ENCODE measurements at places on chromosomes 2 and 18.

GRCh38 chr2:47043142-47043890, 111.8 kb downstream of the STPG4 start:
- no peak for DNase-seq

GRCh38 chr2:68603059-68603458, 40.3 kb upstream of the PROKR1 start:
- no peak for DNase-seq

GRCh38 chr2:180240774-180241173, 233.7 kb upstream of the CWC22 start:
- DNase-seq = no peak

- no peak for DNase-seq
Measured at GRCh38 chr2:181781078-181781786, 100.9 kb upstream of the NEUROD1 start.

DNA sequence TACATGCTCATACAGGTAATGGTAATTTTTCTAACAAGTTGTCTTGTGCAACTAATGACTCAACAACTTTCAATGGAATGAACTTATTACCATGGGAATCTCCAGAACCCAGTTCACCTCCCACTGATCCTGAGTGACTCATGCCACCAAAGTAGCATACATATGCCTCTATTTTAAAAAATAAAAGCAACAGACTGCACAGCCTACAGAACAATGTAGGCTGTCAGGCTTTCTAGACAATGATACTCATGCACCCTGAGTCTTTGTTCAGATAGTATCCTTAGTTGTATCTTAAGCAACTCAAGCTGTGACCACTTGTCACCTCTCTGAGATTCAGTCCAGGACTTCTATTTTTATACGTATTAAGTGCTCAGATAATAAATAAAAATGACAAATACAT, 531.0 kb upstream of the SETBP1 start:
- no peak for DNase-seq

- no peak for DNase-seq
Measured at GRCh38 chr18:507636-508035, 7.1 kb upstream of the COLEC12 start.

DNA sequence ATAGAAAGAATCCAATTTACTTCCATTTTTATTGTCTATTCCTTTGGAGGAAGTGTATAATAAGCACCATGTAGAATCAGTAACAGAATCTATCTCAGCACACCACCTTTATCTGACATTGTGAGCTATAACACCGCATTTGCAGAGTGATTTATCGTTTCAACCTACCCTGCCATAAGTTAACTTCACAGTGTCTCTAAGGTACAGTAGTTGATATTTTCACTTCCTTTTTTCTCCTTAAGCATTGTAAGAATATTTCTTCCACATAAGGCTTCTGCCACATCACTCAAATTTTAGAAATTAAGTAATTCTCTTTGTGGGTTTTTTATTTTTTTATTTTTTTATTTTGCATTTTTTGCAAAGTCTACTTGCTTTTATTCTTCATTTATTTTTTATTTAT, 107.1 kb downstream of the TMX3 start:
- no peak for DNase-seq

GRCh38 chr2:169704160-169704708, 10.0 kb downstream of the PHOSPHO2 start:
- no peak for DNase-seq

DNA sequence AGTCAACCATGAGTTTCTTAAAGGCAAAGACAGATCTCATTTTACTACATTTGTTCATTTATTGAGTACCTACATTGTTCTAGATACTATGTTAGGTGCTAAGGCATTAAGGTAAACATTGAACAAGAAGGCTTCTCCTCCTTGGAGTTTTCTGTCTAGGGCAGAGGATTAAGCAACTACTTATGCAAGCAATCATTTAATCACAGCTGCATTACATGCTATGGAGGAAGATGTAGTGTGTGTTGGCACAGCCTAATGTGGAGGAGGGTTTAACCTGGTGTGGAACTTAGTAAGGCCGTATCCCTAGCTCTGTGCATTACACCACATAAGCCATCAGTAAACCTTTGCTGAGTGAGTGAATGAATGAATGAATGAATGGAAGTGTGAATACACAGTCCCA, 106.5 kb upstream of the MAP3K20 start:
- DNase-seq = no peak
